CD4-positive, CD25-positive, alpha-beta regulatory T cell (primary cell): ENCODE measurements at places on chromosomes 4 and X. TPM values are rescaled to one million over a fixed set of nuclear protein-coding genes. Genes with fewer than 3 reads are reported as not detected.
A peak's percentile ranks its signal among the peaks of the same experiment; 100 is the strongest.

Gene SPARCL1
- total RNA-seq: not detected

Gene PF4V1
- 3.0 TPM for total RNA-seq

Gene LGI2
- total RNA-seq: not detected

Gene NKX6-1
- not detected for total RNA-seq

Gene NR3C2
- 16.1 TPM for total RNA-seq

Gene NCAPG
- 1.8 TPM for total RNA-seq

Gene ZNF718
- 5.5 TPM for total RNA-seq

Gene GPR143
- not detected for total RNA-seq

Gene FGF5
- total RNA-seq: not detected

Gene ERCC6L
- 0.64 TPM for total RNA-seq

Gene DCAF16
- total RNA-seq: 82.3 TPM

Gene PDLIM3
- not detected for total RNA-seq

DNA sequence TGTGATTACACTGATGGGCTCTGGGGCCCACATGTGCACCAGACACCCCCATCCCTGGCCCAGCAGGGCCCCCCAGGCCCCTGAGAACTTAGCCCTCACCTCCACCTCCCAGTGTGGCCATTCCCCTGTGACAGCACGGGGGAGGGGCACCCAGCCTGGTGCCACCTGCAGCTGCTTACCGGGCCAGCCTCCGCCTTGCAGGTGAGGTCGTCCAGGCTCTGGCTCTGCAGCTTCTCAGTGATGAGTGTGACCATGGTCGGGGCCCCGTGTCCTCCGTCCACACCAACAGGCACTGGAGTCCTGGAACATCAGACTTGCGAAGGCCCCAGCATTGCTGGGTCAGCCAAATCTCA, 15.6 kb downstream of the FAM53A start:
- DNase-seq: no peak

DNA sequence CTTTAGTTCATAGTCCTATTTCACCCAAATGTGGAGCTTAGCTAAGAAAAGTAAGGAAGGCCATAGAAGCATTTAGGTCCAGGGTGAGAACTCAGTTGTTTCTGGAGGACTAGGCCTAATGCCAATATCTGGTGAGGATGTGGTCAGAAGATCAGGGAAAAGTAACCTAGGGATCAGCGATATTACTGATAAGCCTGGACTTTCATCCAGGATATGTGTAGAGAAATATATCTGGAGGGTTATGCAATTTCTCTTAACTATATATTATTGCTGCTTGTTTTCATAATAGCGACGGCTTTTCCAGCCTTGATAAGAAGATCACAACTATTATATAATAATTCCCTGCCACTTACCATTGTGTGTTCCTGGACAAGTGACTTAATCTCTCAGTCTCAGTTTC, 81.1 kb downstream of the FRAS1 start:
- no peak for DNase-seq

- DNase-seq: no peak
Observed at GRCh38 chrX:113551919-113552318, 711.3 kb upstream of the AMOT start.

GRCh38 chrX:148728901-148729300, 228.5 kb downstream of the AFF2 start:
- DNase-seq: no peak

DNA sequence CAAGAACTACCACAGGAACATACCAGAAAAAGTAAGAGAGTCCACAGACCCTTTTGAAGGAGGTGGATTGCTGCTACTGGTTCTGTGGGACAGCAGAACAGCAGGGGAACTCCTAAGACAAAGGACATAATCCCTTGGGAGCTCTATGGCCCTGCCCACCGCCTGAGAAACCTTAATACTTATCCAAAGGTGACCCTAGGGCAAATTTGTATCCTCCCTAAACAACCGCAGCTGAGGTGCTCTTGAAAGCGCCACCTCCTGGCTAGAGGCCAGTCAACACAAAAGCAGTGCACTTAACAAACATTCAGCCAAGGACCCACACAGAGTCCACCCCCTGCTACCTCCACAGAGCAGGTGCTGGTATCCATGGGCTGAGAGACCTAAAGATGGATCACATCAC, 136.8 kb downstream of the ADAM29 start:
- no peak for DNase-seq

- DNase-seq: no peak
Observed at GRCh38 chr4:139209470-139210063, 32.5 kb upstream of the ELF2 start.

- no peak for DNase-seq
Observed at GRCh38 chr4:47274901-47275300, 188.6 kb downstream of the COMMD8 start.

GRCh38 chrX:8743126-8743732, 11.3 kb upstream of the ANOS1 start:
- DNase-seq: peak; percentile 56

GRCh38 chrX:132488180-132488705, 595 bp downstream of the MBNL3 start:
- peak; percentile 18 for DNase-seq

DNA sequence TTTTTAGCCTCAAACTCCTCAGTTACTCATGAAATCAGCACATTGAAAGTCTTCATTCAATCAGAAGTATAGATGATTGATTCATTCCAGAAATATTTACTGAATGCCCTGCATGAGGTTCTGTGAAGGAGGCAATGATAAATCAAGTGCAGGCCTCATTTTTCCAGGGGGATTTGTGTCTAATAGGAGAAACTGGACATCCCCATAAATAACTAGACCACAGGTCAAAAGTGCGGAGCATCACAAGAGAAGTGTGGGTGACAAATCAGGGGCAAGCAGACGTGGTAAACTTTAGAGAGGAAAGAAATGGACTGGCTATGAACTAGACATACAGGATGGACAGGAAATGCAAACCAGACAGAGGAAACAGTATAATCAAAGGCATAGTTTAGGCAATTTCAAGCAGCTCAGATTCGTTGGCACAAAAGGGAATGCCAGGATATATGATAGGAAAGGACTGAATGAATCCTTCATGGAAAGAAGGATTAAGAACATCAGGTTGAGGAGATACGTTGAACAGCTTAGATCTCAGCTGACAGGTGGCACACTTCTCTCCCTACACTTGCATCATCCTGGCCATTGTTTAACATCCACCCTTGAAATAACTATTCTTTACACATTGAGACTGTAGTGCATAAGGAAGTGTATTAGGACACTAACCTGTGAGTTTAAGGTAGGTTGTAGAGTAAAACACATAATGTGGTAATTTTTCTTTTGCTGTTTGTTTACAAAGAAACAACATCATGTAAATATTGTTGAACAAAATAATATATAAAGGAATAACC, 69.6 kb upstream of the RASGEF1B start:
- no peak for DNase-seq

GRCh38 chrX:26376037-26376708, 160.2 kb downstream of the MAGEB5 start:
- DNase-seq: no peak

DNA sequence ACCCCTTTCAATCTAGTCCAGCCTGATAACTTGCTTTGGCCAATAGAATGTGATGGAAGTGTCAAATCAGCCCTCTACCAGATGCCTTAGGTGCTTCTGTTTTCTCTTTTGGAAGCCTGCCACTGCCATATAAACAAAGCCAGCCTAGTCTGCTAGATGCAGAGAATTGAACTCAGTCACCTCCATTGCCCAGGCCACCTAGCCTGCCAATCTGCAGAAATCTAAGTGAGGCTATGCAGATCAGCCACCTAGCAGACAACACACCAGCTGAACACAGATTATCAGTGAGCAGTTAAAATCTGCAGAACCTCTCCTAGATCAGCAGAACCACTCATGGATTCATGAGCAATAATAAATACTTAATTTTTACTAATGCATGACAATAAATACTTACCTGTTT, 1108.2 kb downstream of the PCDH18 start:
- no peak for DNase-seq

GRCh38 chr4:79959652-79960051, 113.4 kb downstream of the ANTXR2 start:
- DNase-seq: no peak

GRCh38 chrX:101485212-101485949, at the start of gene ARMCX4:
ARMCX4 (plus strand) TSS chrX:101485456; CDS start chrX:101488590, 3,134 bp downstream.
- peak; percentile 50 for DNase-seq

GRCh38 chr4:169384779-169385178, 114.0 kb upstream of the SH3RF1 start:
- no peak for DNase-seq

DNA sequence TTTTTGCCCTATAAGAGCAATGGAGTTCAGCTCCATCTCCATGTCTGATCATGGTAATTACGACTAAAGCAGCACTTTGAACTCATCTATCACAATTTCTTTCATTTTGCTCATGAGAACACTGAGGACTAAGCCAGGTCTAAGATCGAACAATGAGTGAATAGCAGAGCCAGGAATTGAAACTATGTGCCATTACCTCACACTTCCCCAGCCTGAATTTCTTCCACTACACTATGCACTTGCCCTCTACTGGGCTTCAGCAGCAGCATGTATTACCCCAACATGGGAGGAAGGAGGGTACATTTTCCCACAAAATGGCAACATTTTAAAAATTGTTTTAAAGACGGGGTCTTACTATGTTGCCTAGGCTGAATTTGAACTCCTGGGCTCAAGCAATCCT, 274.7 kb upstream of the FGF13 start:
- no peak for DNase-seq

- no peak for DNase-seq
Observed at GRCh38 chrX:119579414-119579813, 5.1 kb downstream of the UBE2A start.

DNA sequence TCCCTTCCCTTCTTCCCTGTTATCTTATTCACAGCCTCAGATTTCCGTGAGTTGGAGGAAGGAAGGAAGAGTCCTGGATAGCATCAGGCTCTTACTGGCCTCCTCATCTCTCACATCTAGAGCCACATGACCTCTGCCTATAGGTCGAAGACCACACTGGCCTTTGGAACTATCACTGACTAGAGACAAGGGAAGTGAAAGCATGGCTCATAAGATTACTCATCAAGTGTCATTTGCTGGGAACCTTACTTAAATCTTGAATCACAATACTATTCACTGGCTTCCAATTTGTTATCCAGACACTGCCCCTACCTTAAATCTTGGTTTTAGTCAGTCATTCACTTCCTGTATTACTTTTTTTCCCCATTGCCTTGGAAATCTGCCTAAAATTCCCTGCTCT, 61.6 kb upstream of the MTMR8 start:
- DNase-seq: no peak

GRCh38 chrX:120366794-120367193, 4.9 kb downstream of the ATP1B4 start:
- no peak for DNase-seq

DNA sequence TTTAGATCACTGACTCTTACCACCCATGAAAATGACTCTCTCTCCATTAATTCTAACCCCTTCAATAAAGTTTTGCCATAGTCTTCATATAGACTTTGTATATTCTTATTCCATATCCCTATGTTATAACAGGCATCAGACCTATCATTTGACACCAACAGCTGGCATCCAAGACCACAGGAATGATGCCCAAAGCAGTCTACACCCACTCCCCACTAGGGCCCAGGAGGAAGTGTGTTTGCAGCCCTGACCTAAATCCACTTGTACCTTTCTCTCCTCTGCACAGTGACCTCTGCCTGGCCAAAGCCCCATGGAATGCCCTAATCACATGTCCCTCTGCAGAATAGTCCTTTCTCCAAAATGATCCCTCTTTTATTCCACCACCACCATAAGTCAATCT, 219.2 kb downstream of the CBR4 start:
- no peak for DNase-seq

- DNase-seq: no peak
Observed at GRCh38 chr4:85565761-85566480, 91.0 kb downstream of the ARHGAP24 start.

DNA sequence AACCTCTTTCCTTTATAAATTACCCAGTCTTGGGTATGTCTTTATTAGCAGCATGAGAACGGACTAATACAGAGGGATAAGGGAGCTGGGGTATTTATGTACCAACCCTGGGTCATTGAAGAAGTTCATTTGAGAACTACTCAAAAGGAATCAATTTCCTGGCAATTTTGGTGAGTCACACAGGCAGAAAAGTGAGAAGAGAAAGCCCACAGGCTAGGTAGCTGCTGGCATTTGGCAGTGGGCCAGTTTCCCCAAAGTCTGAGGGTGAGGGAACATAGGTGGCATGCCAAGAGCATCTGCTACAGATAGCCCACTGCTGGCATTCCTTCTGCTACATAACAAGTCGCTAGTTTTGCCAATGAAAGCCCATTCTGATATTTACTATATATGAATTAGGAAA, 411.2 kb downstream of the MID1IP1 start:
- no peak for DNase-seq

GRCh38 chr4:76153356-76153755, 5.2 kb upstream of the NUP54 start:
- DNase-seq: no peak

DNA sequence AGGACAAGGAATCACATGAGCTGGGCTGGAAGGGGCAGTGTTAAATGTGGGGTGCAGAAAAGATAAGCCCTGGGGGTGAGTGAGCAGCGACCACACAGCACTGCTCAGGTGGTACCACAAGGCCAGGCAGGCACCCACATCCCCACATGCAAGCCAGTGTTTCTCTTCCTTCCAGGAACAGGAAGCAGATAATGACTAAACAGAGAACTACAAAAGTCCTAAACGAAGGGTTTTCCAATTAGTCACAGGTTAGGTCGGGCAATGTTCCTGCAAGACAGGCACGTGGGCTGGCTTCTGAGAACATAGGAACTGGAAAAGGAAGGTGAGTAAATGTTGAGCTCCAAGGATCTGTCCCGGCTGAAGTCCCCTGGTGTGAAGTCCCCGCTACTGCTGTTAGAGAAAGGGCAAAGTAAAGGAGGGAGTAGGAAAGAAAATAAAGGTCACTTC, 19.5 kb downstream of the RELL1 start:
- no peak for DNase-seq

DNA sequence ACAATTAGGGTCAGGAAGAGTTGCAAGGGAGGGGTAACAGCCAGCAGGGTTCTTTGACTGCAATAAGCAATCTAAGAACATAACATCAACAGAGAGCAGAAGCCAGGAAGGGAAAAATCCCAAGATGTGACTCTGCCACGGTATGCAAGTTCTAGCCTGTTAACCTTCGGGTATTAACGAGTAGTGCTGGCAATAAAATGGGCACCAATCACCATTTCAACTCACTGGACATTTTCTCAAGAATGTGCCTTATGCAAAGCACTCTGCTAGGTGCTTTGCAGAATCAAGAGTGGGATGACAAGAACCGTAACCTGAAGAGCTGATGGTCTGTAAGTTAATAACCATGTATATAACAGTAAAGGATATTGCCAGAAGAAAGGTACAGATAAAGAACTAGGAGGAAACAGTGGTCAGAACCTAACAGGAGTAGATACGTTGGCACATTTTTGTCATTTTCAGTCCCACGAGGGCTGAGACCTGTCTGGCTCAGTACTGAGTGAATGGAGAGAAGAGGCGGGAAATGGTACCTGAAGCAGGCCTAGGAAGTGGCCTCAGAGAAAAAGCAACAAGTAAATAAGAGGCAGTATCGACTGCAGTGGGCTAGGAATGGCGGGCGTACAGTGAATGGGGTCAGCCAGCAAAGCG, 2.7 kb downstream of the ELOVL6 start:
- peak; percentile 31 for DNase-seq

- DNase-seq: no peak
Observed at GRCh38 chr4:20474119-20474518, 222.4 kb downstream of the SLIT2 start.

GRCh38 chr4:29540439-29541102, 1179.6 kb upstream of the PCDH7 start:
- DNase-seq: no peak

- no peak for DNase-seq
Observed at GRCh38 chrX:145818186-145819113, 821 bp downstream of the SLITRK2 start.
